ENCODE measurements at places on chromosomes 6 and 20. TPM values are rescaled to one million over a fixed set of nuclear protein-coding genes. Genes with fewer than 3 reads are reported as not detected.

DNA sequence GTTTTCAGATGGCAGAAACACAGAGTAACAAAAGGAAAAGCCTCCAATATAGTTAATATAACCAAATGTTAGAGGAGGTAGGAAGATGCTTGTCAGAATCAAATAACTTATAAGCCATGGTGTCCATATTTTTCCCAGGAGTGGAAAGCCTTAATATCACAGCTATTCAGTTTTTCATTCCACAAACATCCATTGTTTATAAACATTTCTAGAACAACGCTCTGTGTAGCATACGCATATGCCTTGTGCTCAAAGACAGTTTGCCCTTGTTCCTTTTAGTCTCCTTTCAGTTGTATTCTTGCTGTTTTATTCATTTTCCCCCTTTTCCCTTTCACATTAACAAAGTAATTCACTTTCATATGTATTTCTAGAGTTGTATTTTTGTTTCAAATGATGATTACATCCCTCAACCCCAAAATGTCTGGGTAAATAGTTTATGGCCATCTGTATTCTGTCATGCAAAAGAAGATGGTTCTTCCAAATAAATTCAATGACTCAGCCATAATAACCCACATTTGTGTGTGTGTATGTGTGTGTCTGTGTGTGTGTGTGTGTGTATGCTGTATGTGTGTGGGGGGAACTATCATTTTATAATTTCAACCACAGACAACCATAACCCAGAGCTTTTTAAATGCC is 455.7 kb upstream of the SOX4 start:
- H3K4me1 ChIP-seq: no peaks in the 10 kb centered on the region
- no peak overlapping the region for H3K27ac ChIP-seq
- no peaks in the 10 kb centered on the region for H3K36me3 ChIP-seq
- no peaks in the 10 kb centered on the region for H3K27me3 ChIP-seq
- no peak overlapping the region for H3K4me3 ChIP-seq
- DNase-seq: no peak

GRCh38 chr6:87718662-87719433 is 16.8 kb upstream of the AKIRIN2 start:
- peak overlapping the region; percentile 66 for H3K27ac ChIP-seq
- peaks cover 29% of the 10 kb centered on the region for H3K4me1 ChIP-seq
- DNase-seq: no peak
- H3K4me3 ChIP-seq: no peak overlapping the region
- H3K27me3 ChIP-seq: no peaks in the 10 kb centered on the region

DNA sequence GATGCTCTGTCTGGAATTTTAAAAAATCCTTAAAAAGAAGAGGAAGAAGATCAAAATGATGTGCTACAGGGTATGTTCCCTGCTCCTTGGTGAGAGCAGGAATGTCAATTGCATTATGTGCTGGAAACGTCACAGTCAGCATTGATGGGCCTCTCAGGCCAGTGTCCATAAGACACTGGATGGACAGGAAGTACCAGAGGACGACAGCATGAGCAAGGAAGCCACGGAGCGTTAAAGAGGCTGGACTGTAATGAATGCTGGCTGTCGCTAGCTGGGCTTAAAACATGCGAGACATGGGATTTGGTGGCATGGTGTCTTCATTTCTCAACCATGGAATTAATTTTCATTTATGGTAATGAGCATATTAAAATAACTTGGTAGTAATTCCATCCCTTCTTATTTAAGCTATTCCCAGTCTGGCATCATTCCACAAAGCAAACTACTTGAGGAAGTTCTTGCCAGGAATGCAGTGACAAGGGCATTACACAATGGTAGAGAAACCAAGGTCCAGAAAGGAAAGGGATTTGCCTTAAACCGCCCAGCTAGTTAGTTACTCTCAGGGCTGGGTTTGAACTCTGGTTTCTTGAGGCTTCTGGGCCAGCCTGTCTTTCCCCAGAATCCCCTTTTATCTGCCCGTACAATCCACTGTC is 166.6 kb upstream of the SOX4 start:
- H3K4me3 ChIP-seq: no peak overlapping the region
- H3K36me3 ChIP-seq: no peaks in the 10 kb centered on the region
- DNase-seq: no peak
- H3K27ac ChIP-seq: no peak overlapping the region

DNA sequence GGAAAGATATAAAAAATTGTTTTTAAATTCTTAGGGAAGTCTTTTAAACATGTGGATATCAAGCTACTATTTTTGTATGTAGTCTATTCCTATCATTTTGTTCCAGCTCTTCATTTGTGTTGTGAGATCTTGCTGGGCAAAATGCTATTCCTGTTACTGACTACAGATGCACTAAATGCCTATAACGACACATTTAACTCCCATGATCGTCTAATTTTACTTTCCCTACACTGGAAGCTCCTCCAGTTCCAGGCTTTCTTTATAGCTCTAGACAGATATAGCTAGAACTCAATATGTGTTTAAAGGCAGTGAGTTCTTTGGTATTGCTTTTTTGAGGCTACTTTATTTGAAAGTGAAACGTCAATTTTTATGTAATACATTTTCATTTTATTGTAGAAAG is 971.5 kb upstream of the CITED2 start:
- no peaks in the 10 kb centered on the region for H3K36me3 ChIP-seq
- H3K4me1 ChIP-seq: no peaks in the 10 kb centered on the region
- H3K27ac ChIP-seq: no peak overlapping the region

GRCh38 chr6:152146385-152146784 is 338.9 kb downstream of the ESR1 start:
- H3K4me3 ChIP-seq: no peak overlapping the region
- no peak overlapping the region for H3K27ac ChIP-seq
- DNase-seq: no peak
- H3K36me3 ChIP-seq: peaks cover 100% of the 10 kb centered on the region

DNA sequence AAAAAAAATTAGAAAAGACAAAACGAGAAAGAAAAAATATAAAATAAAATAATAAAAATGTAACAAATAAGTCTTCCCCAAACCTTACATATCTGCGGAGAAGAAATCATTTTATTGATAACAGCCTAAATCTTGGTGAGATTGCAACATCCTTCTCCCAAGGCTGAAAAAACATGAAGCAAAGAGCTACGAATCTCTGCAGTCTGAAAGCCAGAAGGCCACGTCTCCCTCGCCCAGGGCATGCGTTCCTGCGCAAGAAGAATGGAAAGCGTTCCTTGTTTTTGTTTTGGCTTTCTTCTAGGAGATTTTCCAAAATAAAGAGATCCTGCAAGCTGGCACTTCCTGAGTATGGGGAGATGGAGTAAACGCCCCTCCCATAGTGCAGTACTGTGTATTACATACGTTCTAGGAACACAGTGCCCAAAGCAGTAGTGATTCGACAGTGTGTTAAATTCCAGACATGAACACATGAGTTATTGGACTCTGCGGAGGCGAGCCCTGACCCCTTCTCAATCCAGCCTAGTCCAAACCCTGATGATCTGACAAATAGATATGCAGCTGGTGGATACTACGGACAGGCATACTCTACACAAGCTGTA is 126.7 kb upstream of the RREB1 start:
- no peak for DNase-seq
- H3K4me1 ChIP-seq: no peaks in the 10 kb centered on the region
- H3K27me3 ChIP-seq: no peaks in the 10 kb centered on the region
- no peak overlapping the region for H3K4me3 ChIP-seq
- H3K27ac ChIP-seq: no peak overlapping the region

The THEMIS gene
- total RNA-seq: 1.8 TPM

- H3K36me3 ChIP-seq: no peaks in the 10 kb centered on the region
- no peak for DNase-seq
- H3K27me3 ChIP-seq: peaks cover 32% of the 10 kb centered on the region
- peak overlapping the region; percentile 23 for H3K4me3 ChIP-seq
- no peak overlapping the region for H3K27ac ChIP-seq
- peaks cover 7% of the 10 kb centered on the region for H3K4me1 ChIP-seq
Measured at GRCh38 chr6:29850011-29850553, 22.5 kb downstream of the HLA-G start.

The GATA5 gene
- 1.8 TPM for total RNA-seq

GRCh38 chr20:64041781-64042053 is 5.7 kb downstream of the C20orf204 start:
- no peaks in the 10 kb centered on the region for H3K36me3 ChIP-seq
- H3K4me3 ChIP-seq: peak overlapping the region; percentile 58
- DNase-seq: no peak
- peaks cover 51% of the 10 kb centered on the region for H3K4me1 ChIP-seq

DNA sequence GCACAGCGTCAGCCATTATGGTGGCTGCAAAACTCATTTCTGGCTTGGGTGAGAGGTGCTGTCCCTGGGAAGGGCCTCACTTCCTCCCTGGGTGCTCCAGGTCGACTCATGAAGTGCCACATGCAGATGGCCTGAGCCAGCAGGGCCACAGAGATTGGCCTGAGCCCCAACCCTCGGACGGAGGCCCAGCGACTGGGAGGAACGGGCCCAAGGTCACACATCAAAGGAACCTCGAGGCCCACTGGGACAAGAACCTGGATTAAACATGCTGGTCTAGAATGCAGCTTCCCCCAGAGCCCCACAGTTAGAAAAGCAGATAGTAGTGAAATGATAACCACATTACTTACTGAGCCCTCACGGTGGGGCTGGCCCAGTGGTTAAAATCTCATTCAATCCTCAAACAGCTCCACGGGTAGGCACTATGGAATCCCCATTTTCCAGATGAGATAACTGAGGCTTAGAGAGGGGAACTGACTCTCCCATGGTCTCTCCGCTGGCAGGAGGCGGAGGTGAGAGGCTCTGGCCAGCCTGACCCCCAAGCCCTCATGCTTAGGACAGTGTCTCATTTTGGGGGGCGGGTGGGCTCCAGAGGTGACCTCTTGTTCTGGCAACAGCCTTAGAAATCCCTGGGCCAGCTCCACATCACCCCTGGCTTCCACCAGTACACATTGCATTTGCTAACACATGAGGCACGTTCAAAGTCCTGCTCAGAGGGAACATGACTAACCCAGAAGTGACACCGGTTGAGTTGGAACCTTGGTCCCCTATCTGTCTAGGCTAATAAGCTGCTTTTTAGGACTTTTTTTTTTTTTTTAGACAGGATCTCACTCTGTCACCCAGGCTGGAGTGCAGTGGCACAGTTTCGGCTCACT is 53.0 kb downstream of the SRC start:
- DNase-seq: no peak
- no peaks in the 10 kb centered on the region for H3K27me3 ChIP-seq
- no peaks in the 10 kb centered on the region for H3K4me1 ChIP-seq
- H3K27ac ChIP-seq: no peak overlapping the region
- H3K36me3 ChIP-seq: peaks cover 86% of the 10 kb centered on the region

DNA sequence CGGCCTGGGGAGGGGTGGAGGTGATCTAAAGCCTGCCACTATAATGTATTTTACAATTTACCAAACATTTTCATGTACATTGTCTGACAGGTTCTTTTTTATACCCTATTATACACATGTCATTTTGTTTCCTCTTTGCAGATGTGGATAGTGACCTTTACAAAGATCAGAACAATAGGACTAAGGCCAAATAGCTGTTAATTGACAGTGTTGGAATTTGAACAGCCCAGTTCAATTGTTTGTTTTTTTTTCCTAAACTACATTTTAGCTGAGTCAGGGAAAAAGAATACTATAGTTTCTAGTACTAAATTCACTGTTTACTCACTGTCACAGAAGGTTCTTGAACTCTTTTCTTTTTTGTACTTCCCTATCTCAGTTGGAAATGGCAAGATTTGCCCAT is 40.2 kb downstream of the PGM3 start:
- H3K27me3 ChIP-seq: no peaks in the 10 kb centered on the region
- H3K27ac ChIP-seq: no peak overlapping the region
- no peak for DNase-seq
- H3K4me3 ChIP-seq: no peak overlapping the region
- peaks cover 78% of the 10 kb centered on the region for H3K36me3 ChIP-seq

GRCh38 chr6:12535586-12536314 is 180.8 kb upstream of the PHACTR1 start:
- H3K36me3 ChIP-seq: no peaks in the 10 kb centered on the region
- H3K27me3 ChIP-seq: no peaks in the 10 kb centered on the region
- peaks cover 8% of the 10 kb centered on the region for H3K4me1 ChIP-seq

The EYS gene
- total RNA-seq: not detected

DNA sequence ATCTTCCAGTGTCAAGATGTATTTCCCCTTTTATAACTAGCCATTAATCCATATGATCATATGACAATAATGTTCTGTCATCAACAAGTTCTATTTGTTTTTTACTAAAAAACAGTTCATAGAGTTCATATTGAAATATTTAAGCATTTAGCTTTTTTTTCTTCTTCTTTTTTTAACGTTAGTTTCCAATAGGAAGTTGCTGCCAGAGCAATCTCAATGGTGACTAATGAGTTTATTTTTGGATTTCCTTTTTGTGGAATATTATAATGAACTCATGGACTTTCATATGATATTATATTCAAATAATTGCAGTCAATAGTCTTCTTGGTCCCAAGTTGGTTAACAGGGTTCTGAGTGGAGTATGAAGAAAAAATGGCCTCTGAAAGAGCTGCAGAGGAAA is 343.3 kb downstream of the BCKDHB start:
- no peaks in the 10 kb centered on the region for H3K4me1 ChIP-seq
- H3K36me3 ChIP-seq: no peaks in the 10 kb centered on the region
- H3K27ac ChIP-seq: no peak overlapping the region
- H3K4me3 ChIP-seq: no peak overlapping the region

The MAS1 gene
- not detected for total RNA-seq

The HLA-DMA gene
- total RNA-seq: 283 TPM

- H3K27ac ChIP-seq: no peak overlapping the region
- no peaks in the 10 kb centered on the region for H3K27me3 ChIP-seq
- H3K4me1 ChIP-seq: no peaks in the 10 kb centered on the region
Measured at GRCh38 chr6:11752360-11752759, 26.2 kb downstream of the ADTRP start.

DNA sequence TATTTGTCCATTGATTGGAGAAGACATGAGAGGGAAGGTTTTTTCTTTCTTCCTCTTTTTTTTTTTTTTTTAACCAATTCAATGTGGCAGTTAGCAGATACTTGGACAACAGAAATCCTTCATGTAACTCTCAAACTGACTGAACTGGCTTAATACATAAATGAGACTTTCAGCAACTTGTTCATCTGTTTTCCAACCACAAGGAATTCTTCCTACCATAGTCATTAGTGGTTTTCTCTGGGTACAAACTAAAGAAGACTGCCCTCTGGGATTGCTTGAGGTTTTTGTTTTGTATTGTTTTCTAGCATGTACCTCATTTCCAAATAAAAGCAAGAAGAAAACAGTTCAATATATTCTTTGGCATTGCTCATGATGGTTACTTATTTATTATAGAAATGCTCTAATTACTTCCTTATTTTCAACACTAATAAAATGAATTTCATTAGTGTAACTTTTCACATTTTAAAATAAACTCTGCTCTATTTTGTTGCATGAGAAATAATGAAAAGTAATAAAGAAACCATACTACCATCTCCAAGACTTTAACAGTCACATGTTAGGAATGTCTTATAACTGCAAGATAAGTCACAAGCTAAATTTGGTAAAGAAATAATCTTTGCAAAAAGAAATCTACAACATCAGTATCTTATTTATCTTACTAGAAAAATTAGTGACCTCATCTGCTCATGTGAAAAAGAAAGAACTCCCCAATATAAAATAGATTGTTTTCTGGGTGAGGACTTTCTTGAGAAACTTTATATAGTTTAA is 52.0 kb downstream of the ME1 start:
- H3K4me1 ChIP-seq: peaks cover 18% of the 10 kb centered on the region
- H3K27ac ChIP-seq: no peak overlapping the region
- no peaks in the 10 kb centered on the region for H3K27me3 ChIP-seq
- no peak overlapping the region for H3K4me3 ChIP-seq
- DNase-seq: no peak

GRCh38 chr6:18360188-18360587 is 27.0 kb upstream of the RNF144B start:
- H3K27me3 ChIP-seq: no peaks in the 10 kb centered on the region
- H3K36me3 ChIP-seq: no peaks in the 10 kb centered on the region
- no peak for DNase-seq
- no peak overlapping the region for H3K4me3 ChIP-seq
- H3K27ac ChIP-seq: no peak overlapping the region
- peaks cover 16% of the 10 kb centered on the region for H3K4me1 ChIP-seq

Data from lower lobe of right lung (tissue), 2 donors.